ENCODE measurements at places on chromosomes 7 and 10. TPM values are rescaled to one million over a fixed set of nuclear protein-coding genes. Genes with fewer than 3 reads are reported as not detected.

GRCh38 chr10:63421591-63421990 is 44.2 kb downstream of the JMJD1C start:
- DNase-seq, result no peak
- H3K4me1 ChIP-seq, result no peaks in the 10 kb centered on the region
- no peaks in the 10 kb centered on the region for H3K36me3 ChIP-seq
- H3K27ac ChIP-seq, result no peak overlapping the region

- no peaks in the 10 kb centered on the region for H3K27me3 ChIP-seq
- no peak for DNase-seq
- no peaks in the 10 kb centered on the region for H3K36me3 ChIP-seq
- H3K4me3 ChIP-seq, result no peak overlapping the region
- H3K27ac ChIP-seq, result no peak overlapping the region
These were observed 143.1 kb downstream of the CRPPA start for GRCh38 chr7:16278167-16278787.

- no peak overlapping the region for H3K27ac ChIP-seq
- H3K27me3 ChIP-seq, result no peaks in the 10 kb centered on the region
- no peak overlapping the region for H3K4me3 ChIP-seq
These were observed 85.5 kb upstream of the AKR1E2 start for GRCh38 chr10:4740471-4740870.

ABCB1 gene
- total RNA-seq, result not detected

TAS2R41 gene
- not detected for total RNA-seq

DNA sequence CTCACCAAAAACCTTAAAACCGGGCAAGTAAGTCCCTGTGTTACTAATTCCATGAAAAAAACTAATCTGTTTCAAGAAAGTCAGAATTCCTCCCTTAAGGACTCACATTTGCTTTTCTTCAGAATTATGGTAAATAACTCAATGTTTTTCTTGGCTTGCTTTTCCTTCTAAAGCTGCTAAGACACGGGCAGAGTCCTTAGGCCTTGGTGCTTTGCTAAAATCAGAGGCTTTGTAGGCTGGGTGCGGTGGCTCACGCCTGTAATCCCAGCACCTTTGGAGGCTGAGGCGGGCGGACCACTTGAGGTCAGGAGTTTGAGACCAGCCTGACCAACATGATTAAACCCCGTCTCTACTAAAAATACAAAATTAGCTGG is 32.0 kb downstream of the GNA12 start:
- peak overlapping the region; percentile 93 for H3K27ac ChIP-seq
- H3K27me3 ChIP-seq, result no peaks in the 10 kb centered on the region
- no peak overlapping the region for H3K4me3 ChIP-seq
- peak; percentile 46 for DNase-seq
- peaks cover 36% of the 10 kb centered on the region for H3K4me1 ChIP-seq
- peaks cover 21% of the 10 kb centered on the region for H3K36me3 ChIP-seq

- H3K4me3 ChIP-seq, result no peak overlapping the region
- H3K27me3 ChIP-seq, result no peaks in the 10 kb centered on the region
- no peak overlapping the region for H3K27ac ChIP-seq
- H3K4me1 ChIP-seq, result no peaks in the 10 kb centered on the region
These were observed 808.8 kb downstream of the GRM8 start for GRCh38 chr7:126443951-126444350.

DNA sequence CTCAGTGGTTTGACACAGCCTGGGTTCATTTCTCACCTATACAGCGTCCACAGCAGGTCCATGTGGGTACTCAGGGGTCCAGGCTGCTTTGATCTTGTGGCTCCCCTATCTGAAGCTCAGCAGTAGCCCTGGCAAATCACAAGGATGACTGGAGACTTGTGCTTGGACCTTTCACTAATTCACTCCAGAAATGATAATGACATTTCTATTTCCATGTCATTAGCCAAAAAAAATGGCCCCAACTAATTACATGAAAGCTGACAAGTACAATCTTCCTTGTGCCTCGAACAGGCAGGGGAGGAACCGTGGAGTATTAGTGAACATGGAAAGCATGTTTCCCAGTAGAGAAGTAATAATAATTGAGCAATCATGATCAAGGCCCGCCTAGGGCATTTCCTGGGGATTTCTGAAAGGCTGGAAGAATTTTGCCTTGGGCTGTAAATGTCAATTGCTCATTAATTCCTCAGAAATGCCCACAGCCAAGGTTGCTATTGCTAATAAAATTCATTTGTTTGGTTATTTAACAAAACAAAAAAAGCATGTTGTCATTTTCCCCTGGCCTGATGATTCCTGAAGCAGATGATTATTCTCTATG is 586.1 kb downstream of the SDK1 start:
- H3K4me1 ChIP-seq, result peaks cover 6% of the 10 kb centered on the region
- no peaks in the 10 kb centered on the region for H3K27me3 ChIP-seq
- H3K36me3 ChIP-seq, result no peaks in the 10 kb centered on the region

GRCh38 chr7:1242606-1243289 is 10.1 kb downstream of the UNCX start:
- no peaks in the 10 kb centered on the region for H3K36me3 ChIP-seq
- H3K4me1 ChIP-seq, result no peaks in the 10 kb centered on the region
- DNase-seq, result no peak

- DNase-seq, result no peak
- H3K27me3 ChIP-seq, result peaks cover 14% of the 10 kb centered on the region
- no peaks in the 10 kb centered on the region for H3K36me3 ChIP-seq
- no peak overlapping the region for H3K27ac ChIP-seq
These were observed 168.3 kb downstream of the SLIT1 start for GRCh38 chr10:97017474-97017903.

DNA sequence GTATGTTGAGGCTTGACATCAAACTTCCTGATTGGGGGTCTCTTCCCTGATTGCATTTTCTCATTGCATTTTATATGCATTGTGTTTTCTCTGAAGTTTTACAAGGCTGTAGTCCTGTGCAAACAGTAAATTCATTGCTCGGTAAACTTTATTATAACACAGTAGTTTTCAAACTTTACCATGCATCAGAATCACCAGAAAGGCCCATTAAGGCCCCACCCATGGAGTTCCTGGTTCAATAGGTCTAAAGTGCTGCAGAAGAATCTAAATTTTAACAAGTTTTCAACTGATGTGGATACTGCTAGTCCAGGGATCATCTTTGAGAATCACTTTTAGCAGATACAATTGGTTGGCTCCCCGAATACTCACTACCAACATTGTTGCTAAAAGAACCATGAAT is 634.7 kb upstream of the LRRTM3 start:
- H3K36me3 ChIP-seq, result no peaks in the 10 kb centered on the region
- H3K4me3 ChIP-seq, result no peak overlapping the region
- H3K27ac ChIP-seq, result no peak overlapping the region

DNA sequence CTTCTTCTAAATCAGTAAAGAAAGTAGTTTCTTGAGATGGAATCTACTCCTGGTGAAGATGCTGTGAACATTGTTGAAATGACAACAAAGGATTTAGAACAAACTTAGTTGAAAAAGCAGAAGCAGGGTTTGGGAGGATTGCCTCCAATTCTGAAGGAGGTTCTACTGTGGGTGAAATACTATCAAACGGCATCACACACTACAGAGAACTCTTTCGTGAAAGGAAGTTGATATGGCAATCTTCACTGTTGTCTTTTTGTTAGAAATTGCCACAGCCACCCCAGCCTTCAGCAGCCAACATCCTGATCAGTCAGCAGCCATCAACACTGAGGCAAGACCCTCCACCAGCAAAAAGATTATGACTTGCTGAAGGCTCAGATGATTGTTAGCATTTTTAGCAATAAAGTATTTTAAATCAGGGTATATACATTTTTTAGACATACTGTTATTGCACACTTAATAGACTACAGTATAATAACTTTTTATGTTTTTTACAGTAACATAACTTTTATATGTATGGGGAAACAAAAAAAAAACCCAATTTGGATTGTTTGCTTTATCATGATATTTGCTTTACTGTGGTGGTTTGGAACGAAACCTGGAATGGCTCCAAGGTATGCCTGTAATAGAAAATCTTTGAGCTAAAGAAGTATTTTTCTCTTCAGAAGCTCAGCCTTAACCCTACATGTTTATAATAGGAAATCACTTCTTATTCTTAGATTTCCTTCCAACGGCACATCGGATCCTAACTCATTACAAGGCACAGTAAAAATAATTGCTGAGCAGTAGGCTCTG is 257.3 kb downstream of the LRMDA start:
- no peaks in the 10 kb centered on the region for H3K27me3 ChIP-seq
- no peaks in the 10 kb centered on the region for H3K4me1 ChIP-seq
- H3K27ac ChIP-seq, result no peak overlapping the region
- no peak for DNase-seq
- no peaks in the 10 kb centered on the region for H3K36me3 ChIP-seq

CSTF2T gene
- 18.0 TPM for total RNA-seq

DNA sequence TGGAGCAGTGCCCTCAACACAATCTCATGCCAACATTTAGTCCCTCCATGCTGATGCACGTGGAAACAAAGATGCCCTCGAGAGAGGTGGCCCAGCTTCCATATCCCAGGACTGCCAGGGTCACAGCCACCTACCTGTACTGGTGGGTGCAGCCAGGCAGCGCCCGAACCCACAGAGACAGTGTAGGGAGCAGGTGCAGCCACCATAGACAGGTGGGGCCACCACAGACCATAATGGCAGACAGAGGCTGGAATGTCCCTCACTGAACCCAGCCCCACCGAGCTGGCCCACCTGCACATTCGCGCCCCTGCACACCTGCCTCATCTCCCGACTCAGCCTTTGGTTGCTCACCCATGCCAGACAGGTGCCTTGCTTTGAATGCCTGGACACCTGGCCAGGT is 18.3 kb upstream of the CPXM2 start:
- DNase-seq, result no peak
- H3K36me3 ChIP-seq, result no peaks in the 10 kb centered on the region
- H3K27me3 ChIP-seq, result peaks cover 91% of the 10 kb centered on the region
- no peak overlapping the region for H3K4me3 ChIP-seq

AKR1C1 gene
- total RNA-seq, result 4.3 TPM

ABCC2 gene
- total RNA-seq, result 6.3 TPM

WNT8B gene
- not detected for total RNA-seq

DNA sequence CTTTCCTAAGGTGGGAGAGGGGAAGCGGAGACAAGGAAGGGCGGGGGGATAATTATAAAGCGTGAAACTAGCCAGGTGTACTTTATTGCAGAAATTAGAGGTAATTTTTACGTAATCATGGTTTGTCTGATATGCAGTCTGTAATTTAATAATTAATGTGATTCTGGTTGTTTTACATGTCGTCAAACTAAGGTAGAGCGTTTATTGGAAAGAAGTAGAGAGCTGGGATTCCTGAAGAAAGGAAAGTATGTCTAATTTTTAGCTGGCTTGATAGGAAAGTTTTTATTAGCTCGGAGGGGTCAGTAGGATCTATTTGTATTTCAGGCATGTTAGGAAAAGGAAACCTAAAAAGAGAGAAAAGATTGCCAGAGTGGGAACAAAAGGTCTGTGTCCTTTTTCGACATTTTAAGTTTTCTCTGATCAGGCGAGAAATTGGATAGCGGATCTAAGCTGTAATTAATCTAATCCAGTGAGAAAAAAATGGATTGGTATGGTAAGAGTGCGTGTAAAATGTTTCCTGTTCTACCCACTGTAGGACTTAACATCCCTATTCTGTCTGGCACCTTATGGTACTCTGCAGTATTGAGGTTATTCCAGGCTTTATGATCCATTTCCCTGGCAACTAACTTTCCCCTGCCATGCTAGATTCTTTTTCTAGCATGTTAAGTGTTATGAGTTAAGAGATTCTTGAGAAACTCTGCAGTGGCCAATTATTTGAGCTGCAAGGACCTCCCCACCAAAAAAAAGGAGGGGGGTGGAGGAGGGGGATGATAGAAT is 1.4 kb downstream of the CELF2 start:
- no peaks in the 10 kb centered on the region for H3K4me1 ChIP-seq
- no peak overlapping the region for H3K4me3 ChIP-seq

DNA sequence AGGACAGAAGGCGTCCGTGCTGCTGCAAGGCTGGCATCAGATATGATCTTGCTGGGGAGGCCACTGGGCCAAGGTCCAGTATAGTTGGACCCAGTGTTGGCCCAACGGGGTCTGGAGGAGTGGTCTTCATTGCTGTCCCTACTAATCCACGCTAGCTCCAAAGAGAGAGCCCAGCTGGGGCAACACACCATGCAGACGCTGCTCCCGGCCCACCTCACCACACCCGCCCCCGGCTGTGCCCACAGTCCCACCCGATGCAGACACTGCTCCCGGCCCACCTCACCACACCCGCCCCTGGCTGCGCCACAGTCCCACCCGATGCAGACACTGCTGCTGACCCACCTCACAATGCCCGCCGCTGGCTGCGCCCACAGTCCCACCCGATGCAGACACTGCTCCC is 121.5 kb downstream of the VIPR2 start:
- peaks cover 19% of the 10 kb centered on the region for H3K4me1 ChIP-seq
- no peak overlapping the region for H3K27ac ChIP-seq
- H3K4me3 ChIP-seq, result no peak overlapping the region
- no peaks in the 10 kb centered on the region for H3K27me3 ChIP-seq
- DNase-seq, result no peak

FAM131B gene
- total RNA-seq, result 0.25 TPM

DNA sequence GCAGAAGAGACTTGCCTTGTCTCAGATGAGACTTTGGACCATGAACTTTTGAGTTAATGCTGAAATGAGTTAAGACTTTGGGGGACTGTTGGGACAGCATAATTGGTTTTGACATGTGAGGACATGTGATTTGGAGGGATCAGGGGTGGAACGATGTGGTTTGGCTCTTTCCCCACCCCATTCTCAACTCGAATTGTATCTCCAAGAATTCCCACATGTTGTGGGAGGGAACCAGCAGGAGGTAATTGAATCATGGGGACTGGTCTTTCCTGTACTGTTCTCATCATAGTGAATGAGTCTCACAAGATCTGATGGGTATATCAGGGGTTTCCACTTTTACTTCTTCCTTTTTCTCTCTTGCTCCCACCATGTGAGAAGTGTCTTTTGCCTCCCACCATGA is 229.7 kb upstream of the KCND2 start:
- H3K36me3 ChIP-seq, result no peaks in the 10 kb centered on the region
- no peaks in the 10 kb centered on the region for H3K27me3 ChIP-seq
- no peak overlapping the region for H3K27ac ChIP-seq
- no peak overlapping the region for H3K4me3 ChIP-seq
- H3K4me1 ChIP-seq, result no peaks in the 10 kb centered on the region

DNA sequence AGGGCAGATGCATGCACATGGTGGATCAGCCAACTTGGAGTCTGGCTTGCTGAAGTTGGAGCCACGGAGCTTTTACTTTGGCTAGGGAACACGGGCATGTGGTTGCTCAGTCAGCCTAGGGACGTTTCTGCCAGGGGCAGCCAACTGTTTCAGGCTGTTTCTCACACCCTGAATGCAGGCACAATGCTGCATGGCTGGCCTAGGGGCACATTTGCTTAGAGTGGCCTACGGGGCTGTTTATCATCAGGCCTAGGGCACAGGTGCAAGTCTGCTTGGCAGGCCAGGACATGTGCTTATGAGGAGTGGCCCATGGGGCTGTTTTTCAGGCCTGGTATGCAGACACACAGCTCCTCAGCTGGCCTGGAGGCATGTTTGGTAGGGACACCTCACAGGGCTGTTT is 107.4 kb downstream of the GSAP start:
- H3K36me3 ChIP-seq, result peaks cover 7% of the 10 kb centered on the region
- H3K4me1 ChIP-seq, result peaks cover 7% of the 10 kb centered on the region
- no peaks in the 10 kb centered on the region for H3K27me3 ChIP-seq

Data from MCF 10A (cell line).